Hindlimb muscle (tissue), 1 donor: ENCODE measurements at places on chromosomes 5 and 9.

DNA sequence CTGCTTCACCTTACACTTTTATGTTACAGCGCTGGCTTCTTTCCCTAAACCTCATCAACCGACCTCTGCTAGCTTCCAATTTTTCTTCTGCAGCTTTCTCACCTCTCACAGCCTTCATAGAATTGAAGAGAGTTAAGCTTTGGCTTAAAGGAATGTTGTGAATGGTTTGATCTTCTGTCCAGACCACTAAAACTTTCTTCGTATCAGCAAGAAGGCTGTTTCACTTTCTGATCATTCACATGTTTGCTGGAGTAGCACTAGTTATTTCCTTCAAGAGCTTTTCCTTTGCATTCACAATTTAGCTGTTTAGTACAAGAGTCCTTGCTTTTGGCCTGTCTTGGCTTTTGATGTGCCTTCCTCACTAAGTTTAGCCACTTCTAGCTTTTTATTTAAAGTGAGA is 49.5 kb downstream of the NR3C1 start:
- DNase-seq = no peak

- DNase-seq = no peak
Measured at GRCh38 chr9:136994888-136995230, 1.5 kb downstream of the CLIC3 start.

GRCh38 chr5:177378884-177379883 is 5.0 kb upstream of the SLC34A1 start:
- no peak for DNase-seq

DNA sequence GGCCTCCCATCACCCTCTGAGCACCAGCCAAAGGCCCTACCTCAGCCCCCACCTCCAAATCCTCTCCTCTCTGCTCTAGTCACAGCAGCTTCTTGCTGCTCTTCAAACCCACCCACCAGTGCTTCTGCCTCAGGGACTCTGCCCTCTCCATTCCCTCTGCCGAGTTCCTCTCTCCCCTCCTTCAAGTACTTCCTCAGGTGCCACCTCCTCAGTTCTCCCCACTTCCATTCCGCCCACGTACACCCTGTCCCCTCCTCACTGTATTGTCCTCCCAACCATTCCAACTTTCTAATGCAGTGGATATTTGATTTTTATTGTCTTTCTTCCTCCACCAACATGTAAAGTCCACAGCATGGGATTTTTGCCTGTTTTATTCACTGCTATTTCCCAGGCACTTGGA is 43.2 kb downstream of the C5orf15 start:
- DNase-seq = no peak

- peak; percentile 81 for DNase-seq
Measured at GRCh38 chr5:73448463-73449136, at the start of gene FOXD1. Gene FOXD1, minus strand, starts transcription at chr5:73448777. Its CDS starts 415 bp downstream, at chr5:73448362.

DNA sequence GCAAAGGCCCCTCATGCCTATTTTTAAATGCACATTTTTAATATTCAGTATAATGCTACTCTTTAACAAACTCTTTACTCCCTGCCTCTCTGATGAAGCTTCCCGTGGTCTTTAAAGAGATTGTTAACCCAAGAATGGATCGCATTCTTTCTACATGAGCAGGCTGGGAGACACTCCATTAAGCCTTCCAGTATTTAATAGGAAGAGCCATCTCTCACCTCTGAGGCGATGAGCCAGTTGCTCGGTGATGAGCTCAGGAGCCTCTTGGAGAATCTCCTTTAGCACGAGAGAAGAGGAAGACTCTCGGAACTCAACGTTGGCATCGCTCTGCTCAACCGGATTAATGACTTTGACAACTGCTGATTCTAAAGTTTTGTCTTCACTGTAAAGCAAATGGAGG is 59.6 kb downstream of the PRUNE2 start:
- DNase-seq = no peak

DNA sequence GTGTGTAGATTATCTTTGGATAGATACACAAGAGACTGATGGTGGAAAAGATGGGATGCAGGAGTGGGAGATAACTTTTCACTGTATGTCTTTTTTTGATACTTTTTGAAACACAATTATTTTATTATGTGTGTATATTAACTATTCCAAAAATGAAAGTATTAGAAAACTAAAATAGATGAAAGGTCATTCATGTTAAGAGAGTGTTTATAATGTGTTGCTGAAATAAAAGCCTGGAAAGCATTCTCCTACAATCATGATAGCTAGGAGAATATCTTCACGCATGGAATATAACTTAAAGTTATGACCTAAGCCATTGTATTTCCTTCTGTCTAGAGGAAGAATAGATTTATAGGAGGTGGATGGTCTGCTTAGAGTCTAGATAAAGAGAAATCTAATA is 154.8 kb upstream of the MAST4 start:
- DNase-seq = no peak

GRCh38 chr9:112535811-112536210 is 49.2 kb downstream of the KIAA1958 start:
- DNase-seq = no peak

DNA sequence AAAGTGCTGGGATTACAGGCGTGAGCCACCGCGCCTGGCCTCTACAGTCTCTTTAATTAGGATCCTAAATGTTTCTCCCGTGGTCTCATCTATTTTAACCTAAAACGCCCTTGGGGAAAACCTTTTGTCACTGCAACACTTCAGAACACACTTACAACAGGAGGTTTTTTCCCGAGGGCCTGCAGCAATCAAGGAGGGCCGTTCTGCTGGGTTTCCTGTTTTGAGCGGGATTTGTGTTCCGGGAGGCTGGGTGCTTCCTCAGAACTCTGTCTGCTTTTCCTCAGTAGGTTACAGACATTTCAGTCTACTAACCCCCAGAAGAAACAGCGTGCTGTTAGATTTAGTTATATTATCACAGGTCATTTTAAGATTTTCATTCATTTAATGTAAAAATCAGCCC is 65.4 kb upstream of the IRX4 start:
- DNase-seq = no peak

GRCh38 chr5:1748845-1749244 is 50.8 kb downstream of the MRPL36 start:
- DNase-seq = no peak

GRCh38 chr5:169429044-169429443 is 128.1 kb upstream of the SLIT3 start:
- no peak for DNase-seq

- DNase-seq = no peak
Measured at GRCh38 chr9:81445331-81445921, 243.9 kb downstream of the TLE1 start.

- no peak for DNase-seq
Measured at GRCh38 chr9:92718086-92719001, 46.3 kb downstream of the BICD2 start.

- DNase-seq = no peak
Measured at GRCh38 chr9:97445119-97445701, 33.3 kb downstream of the TDRD7 start.

GRCh38 chr5:111730659-111731382 is 26.2 kb downstream of the NREP start:
- no peak for DNase-seq
